GM18507 (cell line): ENCODE measurements at places on chromosomes 13 and 19.

- DNase-seq, result no peak
Measured at GRCh38 chr13:71967990-71968389, 101.0 kb upstream of the DACH1 start.

GRCh38 chr13:93956426-93956825, 523.1 kb downstream of the DCT start:
- DNase-seq, result no peak

- no peak for DNase-seq
Measured at GRCh38 chr13:41271456-41272285, 8.3 kb upstream of the MTRF1 start.

- no peak for DNase-seq
Measured at GRCh38 chr19:5364674-5365073, 24.1 kb upstream of the PTPRS start.
